Aorta (tissue), 5 donors: ENCODE measurements at places on chromosomes 13 and 19.
A peak's percentile ranks its signal among the peaks of the same experiment; 100 is the strongest.

- DNase-seq: no peak
Observed at GRCh38 chr13:32278426-32278825, 36.7 kb downstream of the ZAR1L start.

DNA sequence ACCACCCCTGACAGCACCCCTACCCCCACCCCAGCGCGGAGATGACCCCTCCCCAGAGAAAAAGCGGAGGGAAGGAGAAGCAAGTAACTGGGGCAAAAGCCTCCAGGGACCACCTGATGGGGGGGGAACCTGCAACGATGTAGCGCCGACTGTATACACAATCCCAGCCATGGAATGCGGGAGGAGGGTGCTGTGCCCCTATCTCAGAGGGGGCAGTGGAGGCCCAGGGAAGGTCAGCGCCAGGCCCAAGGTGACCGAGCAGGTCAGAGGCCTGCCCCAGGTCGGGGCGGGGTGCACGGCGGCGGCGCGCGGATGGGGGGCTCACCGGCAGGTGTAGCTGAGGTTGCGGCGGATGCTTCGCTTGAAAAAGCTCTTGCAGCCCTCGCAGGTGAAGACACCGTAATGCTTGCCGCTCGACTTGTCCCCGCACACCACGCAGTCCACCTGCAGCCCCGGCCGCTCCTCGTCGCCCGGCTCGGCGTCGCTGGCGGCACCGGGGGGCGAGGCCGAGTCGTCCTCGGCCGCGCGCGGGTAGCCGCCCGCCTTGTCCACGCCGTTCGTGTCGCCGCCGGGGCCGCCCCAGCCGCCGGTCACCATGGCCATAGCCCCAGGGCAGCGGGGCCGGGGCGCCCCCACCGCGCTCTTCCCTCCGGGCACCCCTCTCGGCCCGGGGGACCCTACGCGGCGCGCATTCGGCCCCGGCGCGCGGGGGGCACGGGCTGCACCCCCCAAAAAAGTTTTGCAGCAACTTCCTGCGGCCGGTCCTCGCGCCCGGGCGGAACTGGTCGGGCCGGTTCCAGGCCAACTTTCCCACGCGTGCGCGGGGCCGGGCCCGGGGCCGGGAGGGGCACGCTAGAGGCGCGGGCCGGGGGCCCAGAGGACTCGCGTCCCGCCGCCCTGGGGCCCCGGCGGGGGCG lies 843 bp downstream of the NR2F6 start:
- DNase-seq: no peak

DNA sequence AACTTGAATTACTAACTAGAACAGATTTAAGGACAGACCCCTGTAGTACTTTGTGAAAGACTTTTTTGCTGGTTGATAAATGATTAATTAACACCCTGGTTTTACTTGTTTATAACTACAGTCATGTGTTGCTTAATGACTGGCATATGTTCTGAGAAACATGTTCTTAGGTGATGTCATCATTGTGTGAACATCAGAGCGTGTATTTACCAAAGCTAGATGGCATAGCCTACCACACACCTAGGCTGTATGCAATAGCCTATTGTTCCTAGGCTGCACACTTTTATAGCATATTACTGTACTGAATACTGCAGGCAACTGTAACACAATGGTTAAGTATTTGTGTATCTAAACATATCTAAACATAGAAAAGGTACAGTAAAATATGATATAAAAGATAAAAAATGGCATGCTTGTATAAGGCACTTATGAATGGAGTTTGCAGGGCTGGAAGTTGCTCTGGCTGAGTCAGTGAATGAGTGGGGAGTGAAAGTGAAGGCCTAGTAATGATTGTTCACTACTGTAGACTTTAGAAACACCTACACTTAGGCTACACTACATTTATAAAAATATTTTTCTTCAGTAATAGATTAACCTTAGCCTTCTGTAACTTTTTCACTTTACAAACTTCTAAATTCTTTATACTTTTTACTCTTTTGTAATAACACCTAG lies 260.3 kb downstream of the KCNRG start:
- no peak for DNase-seq

DNA sequence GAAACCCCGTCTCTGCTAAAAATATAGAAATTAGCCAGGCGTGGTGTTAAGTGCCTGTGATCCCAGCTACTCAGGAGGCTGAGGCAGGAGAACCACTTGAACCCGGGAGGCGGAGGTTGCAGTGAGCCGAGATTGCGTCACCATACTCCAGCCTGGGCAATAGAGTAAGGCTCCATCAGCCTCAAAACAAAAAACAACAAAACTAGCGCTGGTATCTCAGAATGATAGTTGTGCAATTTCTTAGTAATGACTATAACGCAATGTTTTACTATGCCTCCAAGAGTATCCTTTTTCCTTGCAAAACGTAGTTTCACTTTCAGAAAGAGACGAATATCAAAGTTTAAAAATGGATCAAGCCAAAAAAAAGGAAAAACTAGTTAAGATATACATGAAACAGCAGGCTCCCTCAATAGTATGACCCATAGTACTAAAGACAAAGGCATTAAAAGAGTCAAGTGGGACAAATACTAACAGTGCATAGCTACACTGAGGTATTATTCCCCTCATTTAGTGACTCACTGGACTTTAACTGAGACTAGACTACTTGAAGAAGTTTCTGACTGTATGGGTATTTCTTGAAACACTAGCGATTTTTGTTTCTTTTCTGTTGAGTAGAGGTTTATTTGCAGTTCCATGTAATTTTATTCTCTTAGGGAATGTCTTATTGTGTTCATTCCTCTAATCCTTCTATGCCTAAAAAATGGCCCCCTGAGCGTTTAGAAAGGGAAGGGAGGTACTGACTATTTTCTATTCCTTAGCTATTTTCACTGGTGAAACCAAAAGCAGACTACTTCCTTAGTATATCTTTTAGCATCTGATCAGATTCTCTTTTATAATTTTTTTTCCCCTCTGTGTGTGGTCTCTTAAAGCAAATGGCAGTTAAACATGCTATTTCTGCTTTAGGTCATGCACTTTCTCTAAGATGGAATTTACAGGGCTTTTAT lies 10.4 kb upstream of the ITM2B start:
- peak; percentile 71 for DNase-seq

DNA sequence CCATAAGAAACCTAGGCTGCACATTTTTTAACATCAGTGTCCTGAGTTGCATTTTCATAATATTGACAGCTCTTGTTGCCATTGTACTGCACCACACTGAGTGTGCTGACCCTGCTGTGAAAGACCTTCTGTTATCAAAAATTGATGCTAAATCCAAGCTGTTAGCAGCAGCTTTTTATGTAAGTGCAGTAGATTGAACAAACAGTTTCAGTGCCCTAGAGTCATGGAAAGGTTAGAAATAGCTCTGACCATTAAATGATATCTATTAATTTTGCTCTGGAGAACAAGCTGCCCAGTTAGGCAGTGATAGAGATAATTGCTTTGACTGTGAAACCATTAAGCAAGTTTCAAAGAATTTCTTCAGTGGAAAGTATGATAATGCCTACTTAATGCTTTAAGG lies 1289.2 kb upstream of the PCDH20 start:
- DNase-seq: no peak

- no peak for DNase-seq
Observed at GRCh38 chr13:98413796-98414195, 163.1 kb downstream of the STK24 start.

GRCh38 chr13:84086847-84087162 lies 204.5 kb upstream of the SLITRK1 start:
- no peak for DNase-seq

- no peak for DNase-seq
Observed at GRCh38 chr13:33518452-33518851, 232.9 kb upstream of the STARD13 start.

DNA sequence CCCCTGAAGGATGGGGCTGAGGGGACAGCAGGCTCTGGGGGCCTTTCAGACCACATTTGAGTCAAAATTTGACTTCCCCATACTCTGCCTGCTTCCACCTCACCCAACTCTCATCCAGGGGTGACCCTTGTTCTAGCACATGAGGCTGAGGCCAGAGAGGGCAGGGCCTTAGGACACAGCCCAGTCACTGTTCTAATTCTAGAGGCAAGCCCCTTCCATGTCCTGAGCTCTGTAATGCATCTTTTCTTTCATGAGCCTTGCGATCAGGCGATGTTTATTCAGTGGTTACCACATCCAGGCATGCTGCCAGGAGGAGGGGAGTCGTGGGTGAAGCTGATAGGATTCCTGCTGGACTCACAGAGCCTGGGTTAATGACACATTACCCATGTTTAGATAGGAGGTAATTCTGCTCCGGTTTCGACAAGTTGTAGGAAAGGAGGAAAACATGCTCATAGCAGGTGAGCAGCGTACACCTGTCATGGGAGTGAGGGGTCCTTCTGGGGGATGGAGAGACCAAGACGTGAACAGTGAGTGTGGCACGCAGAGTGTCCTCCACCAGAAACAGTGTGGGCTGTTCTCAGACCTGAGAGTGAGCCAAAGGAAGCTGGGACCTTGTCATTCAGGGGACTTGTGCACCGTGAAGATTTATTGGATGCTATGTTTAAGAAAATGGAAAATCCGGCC lies 9.3 kb downstream of the RPS9 start:
- DNase-seq: peak; percentile 92

DNA sequence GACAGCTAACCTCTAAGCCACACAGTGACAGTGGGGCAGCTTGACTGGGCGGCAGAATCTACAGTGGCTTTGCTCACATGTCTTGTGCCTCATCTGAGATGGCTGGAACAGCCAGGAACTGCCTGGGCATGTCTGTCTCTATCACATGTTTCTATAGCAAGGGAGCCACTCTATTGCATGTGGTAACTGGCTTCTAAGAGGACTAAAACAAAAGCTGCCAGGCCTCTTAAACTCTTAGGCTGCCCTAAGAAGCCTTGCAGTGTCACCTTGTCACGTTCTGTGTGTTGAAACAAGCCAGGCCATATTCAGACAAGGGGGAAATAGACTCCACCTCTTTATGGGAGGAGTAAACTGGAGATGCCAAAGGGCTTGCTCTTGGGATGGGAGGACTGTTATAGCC lies 122.9 kb upstream of the MAB21L1 start:
- DNase-seq: no peak

- DNase-seq: no peak
Observed at GRCh38 chr13:113788413-113789135, 29.5 kb downstream of the TMEM255B start.

DNA sequence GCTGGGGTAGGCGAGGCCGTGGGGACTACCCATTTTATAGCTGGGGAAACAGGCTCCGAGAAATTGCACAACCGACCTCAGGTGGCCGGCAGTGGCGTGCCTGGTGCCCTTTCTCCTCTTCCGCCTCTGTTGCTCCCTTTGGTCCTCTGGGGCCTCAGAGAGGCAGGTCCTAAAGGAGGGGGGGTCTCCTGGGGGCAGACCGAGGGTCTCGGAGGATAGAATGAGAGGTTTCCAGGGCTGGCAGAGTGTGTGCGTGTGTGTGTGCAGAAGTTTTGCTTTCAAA lies 11.3 kb downstream of the STX10 start:
- no peak for DNase-seq

- DNase-seq: no peak
Observed at GRCh38 chr19:57263244-57263741, 17.0 kb upstream of the ZNF460 start.

GRCh38 chr13:20398459-20398858 lies 127.2 kb downstream of the CRYL1 start:
- DNase-seq: no peak

DNA sequence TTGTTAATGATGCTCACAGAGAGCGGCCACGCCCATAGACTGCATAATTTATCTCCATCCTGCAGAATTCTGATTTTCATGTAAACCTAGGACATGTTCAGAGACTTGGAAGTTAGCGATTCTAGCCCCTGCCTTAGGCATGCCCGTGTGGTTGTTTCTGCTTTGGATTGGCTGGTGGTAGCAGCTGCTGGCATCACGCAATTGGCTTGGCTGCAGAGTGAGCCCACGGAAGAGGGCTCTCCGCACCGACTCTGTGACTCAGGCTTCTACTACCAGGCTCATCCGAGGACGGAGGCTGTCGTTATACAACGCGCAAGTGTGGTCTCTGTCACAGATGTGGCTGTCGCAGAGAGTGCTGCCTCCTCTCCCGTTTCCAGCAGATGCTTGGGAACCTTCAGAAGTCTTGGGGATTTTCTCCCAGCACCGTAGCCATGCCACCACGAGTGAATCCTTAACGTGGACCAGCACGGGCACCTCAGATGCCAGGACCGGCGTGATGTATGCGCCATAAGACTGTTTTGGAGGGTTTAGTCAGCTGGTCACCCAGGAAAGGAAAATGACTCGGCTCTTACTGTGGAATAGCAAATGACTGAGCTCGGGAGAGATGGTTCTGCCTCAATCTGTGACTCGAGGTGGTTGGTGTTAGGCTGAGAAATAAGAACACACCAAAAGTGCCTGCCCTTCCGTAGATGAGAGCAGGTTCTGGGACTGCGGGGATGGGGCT lies 61.0 kb upstream of the F7 start:
- peak; percentile 48 for DNase-seq

DNA sequence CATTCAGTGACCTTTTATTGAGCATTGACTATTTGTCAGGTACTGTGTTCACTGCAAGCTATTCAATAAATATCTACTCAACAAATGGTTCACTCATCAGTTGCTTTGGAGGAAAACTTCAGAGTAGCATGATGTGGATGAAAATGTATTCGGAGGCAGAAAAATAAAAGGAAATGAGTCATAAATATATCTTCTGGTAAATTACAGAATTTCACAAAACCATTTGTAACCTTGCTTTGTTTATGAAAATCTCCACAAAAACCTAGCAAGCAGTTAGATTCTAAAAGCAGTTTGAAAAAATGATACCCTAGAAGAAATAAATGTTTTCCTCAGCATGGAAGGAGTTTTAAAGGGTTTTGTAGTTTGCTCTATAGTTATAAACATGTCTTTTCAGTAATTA lies 399.6 kb downstream of the LMO7 start:
- no peak for DNase-seq

GRCh38 chr19:49387936-49388372 lies at the start of gene KASH5:
Gene KASH5, plus strand, starts transcription at chr19:49388249. Its CDS starts 2,635 bp downstream, at chr19:49390884.
- peak; percentile 90 for DNase-seq

DNA sequence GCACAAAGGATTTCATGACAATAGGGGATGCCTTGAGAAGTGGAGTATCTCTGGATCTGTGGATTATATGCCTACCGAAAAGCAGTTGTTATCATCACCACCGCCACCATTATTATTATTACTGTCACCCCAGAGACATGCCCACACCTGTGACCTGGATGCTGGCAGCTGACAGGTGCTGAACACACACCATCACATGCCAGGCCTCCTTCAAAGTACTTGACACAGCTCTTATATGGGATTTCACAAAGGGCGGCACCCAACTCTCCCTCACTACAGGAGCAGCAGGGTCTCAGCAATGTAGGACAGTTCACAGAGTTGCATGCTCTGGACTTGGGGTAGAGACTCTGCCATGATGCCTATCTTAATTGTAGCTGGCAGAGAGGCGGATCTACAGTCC lies 5.6 kb upstream of the GPR42 start:
- no peak for DNase-seq

- DNase-seq: no peak
Observed at GRCh38 chr13:113066746-113067145, 38.8 kb upstream of the F7 start.

- no peak for DNase-seq
Observed at GRCh38 chr13:49927755-49928154, 8.4 kb downstream of the SPRYD7 start.

DNA sequence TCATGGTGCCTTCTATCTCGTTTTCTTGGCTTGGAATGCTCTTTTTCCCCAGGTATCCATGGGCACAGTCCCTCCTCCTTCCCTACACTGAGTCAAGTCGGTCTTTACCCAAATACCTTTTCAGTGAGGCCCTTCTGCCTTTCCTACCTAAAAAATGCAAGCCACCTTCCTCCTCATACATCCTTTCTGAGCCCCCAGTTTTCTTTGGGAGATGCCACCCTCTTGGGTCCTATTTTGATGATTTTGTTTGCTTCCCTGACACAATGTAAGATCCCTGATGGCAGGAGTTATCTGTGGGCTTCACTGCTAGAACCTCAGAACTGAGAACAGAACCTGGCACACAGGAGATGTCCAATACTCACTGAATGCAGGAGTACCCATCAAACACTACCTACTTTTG lies 22.3 kb downstream of the NLRP13 start:
- no peak for DNase-seq
